NCI-H82 (cell line): ENCODE measurements at places on chromosomes 4 and X.

DNA sequence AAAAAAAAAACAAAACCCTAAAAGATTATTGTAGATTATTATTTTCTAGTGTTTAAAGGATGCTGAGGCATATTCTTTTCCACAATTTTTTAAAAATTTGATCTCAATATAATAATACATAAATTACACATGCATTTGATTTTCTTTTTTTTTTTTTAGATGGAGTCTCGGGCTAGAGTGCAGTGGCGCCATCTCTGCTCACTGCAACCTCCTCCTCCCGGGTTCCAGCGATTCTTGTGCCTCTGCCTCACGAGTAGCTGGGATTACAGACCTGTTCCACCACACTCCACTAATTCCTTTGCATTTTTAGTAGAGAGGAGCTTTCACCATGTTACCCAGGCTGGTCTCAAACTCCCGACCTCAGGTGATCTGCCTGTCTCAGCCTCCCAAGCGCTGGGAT lies 83.5 kb upstream of the TSPAN5 start:
- DNase-seq: no peak

DNA sequence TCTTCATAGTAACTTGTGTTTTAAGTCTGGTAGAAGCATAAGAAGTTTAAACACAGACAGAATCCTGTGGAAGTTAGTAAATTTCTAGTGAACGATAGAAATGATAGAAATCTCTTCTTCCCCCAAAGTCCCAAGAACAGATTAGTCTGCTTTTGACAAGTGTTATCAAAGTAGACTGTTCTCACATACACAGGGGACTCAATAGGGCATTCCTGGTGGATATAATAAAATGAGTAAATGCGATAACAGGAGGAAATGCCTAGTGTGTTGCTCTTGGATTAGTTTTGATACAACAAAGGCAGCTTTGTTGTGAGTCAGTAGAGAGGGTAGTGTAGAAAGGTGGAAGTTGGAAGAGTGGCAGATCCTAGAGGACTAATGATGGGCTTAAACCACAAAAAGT lies 43.5 kb downstream of the CLCN3 start:
- peak; percentile 2 for DNase-seq

DNA sequence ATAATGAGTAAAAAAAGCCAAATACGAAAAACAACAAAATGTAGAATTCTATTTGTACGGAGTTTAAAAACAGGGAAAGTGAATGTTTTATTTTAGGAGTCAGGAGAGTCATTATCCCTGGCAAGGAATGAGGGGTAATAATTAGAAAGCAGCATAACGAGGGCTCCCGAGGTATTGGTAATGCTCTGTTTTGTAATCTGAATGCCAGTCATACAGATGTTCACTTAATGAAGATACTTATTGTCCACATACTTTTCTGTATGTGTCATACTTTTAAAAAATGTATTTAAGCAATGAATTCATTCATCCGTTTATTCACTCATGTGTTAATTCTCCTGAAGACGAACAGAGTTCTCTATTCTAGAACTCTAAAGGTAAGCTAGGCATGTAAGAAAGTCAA lies 87.8 kb upstream of the BMP2K start:
- DNase-seq: no peak

GRCh38 chrX:131837325-131837724 lies 185.8 kb upstream of the STK26 start:
- DNase-seq: no peak

- DNase-seq: no peak
Observed at GRCh38 chr4:16857425-16857824, 41.0 kb downstream of the LDB2 start.

DNA sequence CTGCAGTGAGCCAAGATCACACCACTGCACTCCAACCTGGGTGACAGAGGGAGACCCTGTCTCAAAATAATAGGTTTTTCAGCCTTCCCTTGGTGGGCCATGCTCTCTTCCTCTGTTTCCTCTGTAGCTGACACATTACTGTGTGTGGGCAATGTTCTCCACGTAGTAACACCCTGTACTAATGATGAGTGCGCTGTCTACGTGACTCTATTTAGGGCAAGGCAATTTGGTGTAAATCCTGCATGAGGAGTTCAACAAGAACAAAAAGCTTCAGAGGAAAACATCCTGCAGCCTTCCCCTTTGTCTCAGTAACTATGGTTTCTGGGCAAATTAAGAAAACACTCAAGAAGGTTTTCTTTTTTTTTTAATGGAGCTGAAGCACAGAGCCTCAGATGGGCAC lies 24.4 kb upstream of the JAKMIP1 start:
- DNase-seq: no peak

- no peak for DNase-seq
Observed at GRCh38 chr4:186151499-186151898, 39.9 kb upstream of the CYP4V2 start.
